ENCODE measurements at places on chromosomes 4 and X. TPM values are rescaled to one million over a fixed set of nuclear protein-coding genes. Genes with fewer than 3 reads are reported as not detected.

The GCNA gene
- 5.6 TPM for total RNA-seq

The LONRF3 gene
- 5.0 TPM for total RNA-seq

The SYTL4 gene
- 32.8 TPM for total RNA-seq

The ATP5ME gene
- 12.8 TPM for total RNA-seq

The GDI1 gene
- 190 TPM for total RNA-seq

The F11 gene
- total RNA-seq: 0.44 TPM

The GPC3 gene
- 64.9 TPM for total RNA-seq

The CDKL2 gene
- total RNA-seq: 8.1 TPM

The MAGEC2 gene
- not detected for total RNA-seq

The GPRASP1 gene
- total RNA-seq: 33.8 TPM

The FRMD7 gene
- total RNA-seq: 1.4 TPM

The FAM47E gene
- total RNA-seq: 6.7 TPM

The CXCL5 gene
- 0.44 TPM for total RNA-seq

The SUPT20HL2 gene
- total RNA-seq: not detected

The FHDC1 gene
- 9.0 TPM for total RNA-seq

The CFAP299 gene
- 4.3 TPM for total RNA-seq

The NPY2R gene
- total RNA-seq: 1.3 TPM

The GYPA gene
- total RNA-seq: 3.8 TPM

The ADH1C gene
- total RNA-seq: 1.3 TPM

The CC2D2A gene
- total RNA-seq: 82.1 TPM

The UGT8 gene
- 2.1 TPM for total RNA-seq

The CCDC149 gene
- total RNA-seq: 28.0 TPM

The LAS1L gene
- total RNA-seq: 22.8 TPM

The CPE gene
- 374 TPM for total RNA-seq

The L1CAM gene
- 57.3 TPM for total RNA-seq

The RHOXF2 gene
- not detected for total RNA-seq

The TEX13B gene
- not detected for total RNA-seq

The PDLIM3 gene
- total RNA-seq: 128 TPM

The GLRA2 gene
- total RNA-seq: 13.6 TPM

The PIR gene
- 4.3 TPM for total RNA-seq

The XAGE2 gene
- total RNA-seq: not detected

The TMEM144 gene
- total RNA-seq: 4.3 TPM

The TLR7 gene
- 1.1 TPM for total RNA-seq

The CDS1 gene
- 9.1 TPM for total RNA-seq

The HDX gene
- total RNA-seq: 15.7 TPM

The SMR3B gene
- not detected for total RNA-seq

The PITX2 gene
- total RNA-seq: 63.2 TPM

The STK32B gene
- total RNA-seq: 11.7 TPM

The PFKFB1 gene
- not detected for total RNA-seq

The PABPC4L gene
- 8.8 TPM for total RNA-seq

The LRCH2 gene
- total RNA-seq: 23.3 TPM

The GSPT2 gene
- total RNA-seq: 17.0 TPM

The CXCL10 gene
- total RNA-seq: 1.4 TPM

The SYP gene
- 152 TPM for total RNA-seq

The OPRPN gene
- total RNA-seq: 9.1 TPM

The MAGEA2 gene
- not detected for total RNA-seq

The FGFR3 gene
- total RNA-seq: 30.0 TPM

The FGFBP1 gene
- 0.71 TPM for total RNA-seq

The IRF2 gene
- 43.9 TPM for total RNA-seq

The XK gene
- total RNA-seq: 5.8 TPM

The APBB2 gene
- 112 TPM for total RNA-seq

The PF4V1 gene
- total RNA-seq: not detected

The SRPK3 gene
- 6.9 TPM for total RNA-seq

Measured in camera-type eye (tissue), 1 donor.